ENCODE measurements at places on chromosomes 16 and 17.

GRCh38 chr17:77231076-77231871 is 90.5 kb downstream of the SEC14L1 start:
- DNase-seq = no peak

DNA sequence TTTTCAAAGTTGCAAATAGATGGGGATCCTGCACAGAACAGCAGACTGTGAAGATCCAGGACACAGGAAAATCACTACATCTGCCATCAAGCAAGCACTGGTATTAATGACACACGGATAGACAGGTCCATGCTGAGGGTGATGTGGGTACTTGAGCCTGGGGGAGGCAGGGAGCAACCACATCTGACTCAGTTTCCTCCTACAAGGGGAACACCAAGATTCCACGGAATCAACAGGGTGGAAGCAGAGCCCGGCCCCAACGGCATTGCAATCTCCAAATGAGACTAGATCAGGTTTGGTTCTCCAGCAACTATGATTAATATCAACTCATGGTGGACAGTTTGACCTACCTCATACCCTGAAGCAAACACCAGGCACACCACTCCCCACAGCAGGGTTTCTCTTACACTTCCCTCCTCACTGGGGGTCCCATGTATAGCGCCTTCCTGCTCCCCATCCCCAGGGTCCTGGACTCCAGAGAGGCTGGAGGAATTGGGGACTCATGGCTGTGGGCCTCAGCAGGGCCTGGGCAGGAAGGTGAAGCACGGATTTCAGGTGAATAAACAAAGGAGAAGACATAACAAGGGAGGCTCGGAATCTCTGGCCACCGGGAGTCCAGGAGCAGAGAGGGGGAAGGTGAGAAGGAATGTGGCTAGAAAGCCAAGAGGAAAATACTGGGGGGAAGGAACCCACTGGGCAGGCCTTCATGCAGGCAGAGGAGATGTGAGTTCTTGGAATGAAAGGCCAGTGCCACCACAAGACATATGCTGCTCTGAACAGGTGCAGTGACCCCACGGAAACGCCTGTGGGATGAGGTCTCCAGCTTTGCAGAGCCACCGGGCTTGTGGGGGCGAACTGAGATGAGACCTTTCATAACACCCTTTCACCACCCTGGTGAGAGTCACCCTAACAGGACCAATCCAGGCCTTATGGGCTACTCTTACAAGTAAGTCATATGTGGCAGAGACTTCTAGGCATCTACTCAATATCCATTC is 29.5 kb upstream of the PIK3R6 start:
- no peak for DNase-seq

DNA sequence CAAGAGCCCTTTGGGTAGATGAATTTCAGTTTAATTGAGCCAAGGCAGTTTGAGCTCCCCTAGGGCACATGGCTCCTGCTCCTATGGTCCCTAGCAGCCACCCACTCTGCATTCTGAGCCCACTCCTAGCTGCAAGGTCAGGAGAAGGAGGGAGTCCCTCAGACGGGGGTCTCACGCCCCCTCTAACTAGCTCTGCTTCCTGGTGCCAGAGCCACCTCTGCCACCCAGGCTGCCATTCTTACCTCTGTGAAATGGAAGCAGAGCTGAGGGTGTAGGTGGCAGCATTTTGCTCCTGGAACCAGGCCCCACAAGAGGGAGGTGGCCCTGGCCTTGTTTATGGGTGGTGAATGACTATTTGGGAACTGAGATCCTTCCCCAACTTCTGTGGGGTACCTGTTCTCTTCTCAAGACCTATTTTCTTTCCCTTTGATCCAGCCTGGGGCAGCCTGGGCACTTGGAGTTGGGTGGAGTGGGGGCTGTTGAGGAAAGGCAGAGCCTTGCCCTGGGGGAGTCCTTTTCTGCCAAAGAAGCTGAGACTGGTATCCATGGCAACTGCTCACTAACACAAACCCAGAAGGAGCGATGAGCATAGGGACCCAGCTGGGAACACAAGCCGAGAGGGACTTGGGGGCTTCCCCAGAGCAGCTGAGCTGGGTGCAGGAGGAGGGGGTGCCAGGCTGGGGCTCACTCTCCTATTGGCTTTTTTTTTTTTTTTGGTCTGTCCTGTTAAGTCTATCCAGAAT is 4.8 kb downstream of the SPNS2 start:
- no peak for DNase-seq

DNA sequence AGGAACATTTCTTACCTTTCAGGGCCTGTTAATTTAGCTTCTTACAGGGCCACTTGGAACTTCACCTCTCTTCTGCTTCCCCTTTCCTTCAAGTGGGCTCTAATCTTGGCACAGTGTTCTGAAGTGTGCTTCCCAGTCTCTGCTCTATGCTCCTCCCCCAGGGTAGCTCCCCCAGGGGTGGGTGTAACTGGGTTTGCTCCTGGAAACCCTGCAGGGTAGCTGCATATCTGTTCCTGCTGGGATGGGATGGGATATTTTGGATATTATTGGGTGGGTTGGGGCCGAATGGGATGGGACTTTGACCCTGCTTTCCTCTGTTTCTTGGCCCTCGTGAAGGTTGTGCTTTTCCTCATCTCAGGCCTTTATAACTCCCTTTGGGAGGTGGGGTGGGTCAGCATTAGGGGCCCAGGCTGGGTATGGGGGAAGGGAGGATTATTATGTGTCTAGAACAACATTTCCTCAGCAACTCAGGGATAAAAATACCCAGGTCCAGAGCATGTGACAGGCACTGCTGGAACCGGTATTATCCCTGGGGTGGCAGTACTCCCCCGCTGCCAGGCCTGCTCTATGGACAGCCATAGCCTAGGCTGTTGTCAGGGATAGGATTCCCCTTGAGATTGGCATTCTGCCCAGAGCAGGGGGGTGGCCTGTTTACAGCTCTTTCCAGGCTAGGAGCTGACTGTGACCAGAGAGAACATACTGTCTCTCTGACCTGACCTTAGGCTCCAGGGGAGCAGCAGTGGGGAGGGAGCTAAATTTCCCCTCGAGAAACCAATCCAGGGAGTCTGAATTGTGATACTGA is 5.0 kb downstream of the NFE2L1 start:
- DNase-seq = peak; percentile 86

GRCh38 chr16:27401768-27402568 is at the start of gene IL21R:
TSS of gene IL21R (plus strand) at chr16:27402174. CDS start at chr16:27430072, 27,898 bp downstream.
- DNase-seq = no peak

GRCh38 chr17:76531486-76532038 is 5.9 kb downstream of the CYGB start:
- no peak for DNase-seq

GRCh38 chr16:75965504-75966374 is 239.4 kb upstream of the CPHXL start:
- DNase-seq = no peak

DNA sequence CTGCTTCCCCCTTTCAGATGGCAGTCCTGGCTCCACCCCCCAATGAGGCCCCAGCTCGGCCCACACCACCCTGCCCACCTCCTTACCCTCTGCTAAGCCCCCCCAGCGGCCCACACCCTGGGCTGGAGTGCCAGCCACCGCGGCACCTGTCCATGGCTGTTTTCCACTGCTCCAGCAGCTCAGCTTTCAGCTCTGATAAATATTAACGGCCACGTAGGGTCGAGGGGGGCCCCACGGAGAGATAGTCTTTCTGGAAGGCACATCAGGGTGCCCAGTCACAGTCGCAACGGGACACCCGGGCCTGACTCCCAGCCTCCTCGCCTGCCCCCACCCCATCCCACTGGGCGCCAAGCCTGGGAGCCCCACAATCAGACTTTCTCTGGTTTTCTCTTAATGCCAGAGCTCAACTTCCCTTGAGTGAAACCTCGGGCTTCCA is 46.5 kb upstream of the CIBAR2 start:
- DNase-seq = no peak

DNA sequence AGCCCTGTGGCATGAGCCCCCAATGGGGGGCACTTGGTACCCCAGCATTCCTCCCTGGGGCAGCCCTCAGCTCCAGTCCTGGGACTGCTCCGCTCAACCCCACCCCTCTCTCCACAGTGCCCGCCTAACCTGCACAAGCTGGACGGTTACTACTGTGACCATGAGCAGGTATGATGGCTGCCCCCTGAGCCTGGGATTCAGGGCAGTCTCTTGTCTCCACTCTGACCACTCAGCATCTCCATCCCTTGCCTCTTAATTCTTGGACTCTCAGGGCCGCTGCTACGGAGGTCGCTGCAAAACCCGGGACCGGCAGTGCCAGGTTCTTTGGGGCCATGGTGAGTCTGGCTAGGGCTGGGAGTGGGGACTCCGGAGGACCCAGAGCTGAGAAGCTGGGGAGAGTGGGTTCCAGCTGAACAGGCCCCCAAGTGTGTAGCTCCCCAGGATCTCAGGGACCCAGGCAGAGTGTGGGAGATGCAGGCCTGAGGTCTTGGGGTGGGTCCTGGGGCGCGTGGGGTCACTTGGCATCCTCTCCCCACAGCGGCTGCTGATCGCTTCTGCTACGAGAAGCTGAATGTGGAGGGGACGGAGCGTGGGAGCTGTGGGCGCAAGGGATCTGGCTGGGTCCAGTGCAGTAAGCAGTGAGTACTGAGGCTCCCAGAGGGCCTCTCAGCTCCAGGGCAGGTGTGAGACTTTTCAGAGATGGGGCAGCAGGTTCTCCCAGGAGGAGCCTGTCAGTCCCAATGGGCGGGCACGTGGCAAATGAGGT is 18.0 kb downstream of the ADAM11 start:
- no peak for DNase-seq
